ENCODE measurements at places on chromosomes 6 and 20. TPM values are rescaled to one million over a fixed set of nuclear protein-coding genes. Genes with fewer than 3 reads are reported as not detected.

The HMGCLL1 gene
- total RNA-seq = 2.3 TPM

The PPP1R11 gene
- total RNA-seq = 34.3 TPM

The EPHA7 gene
- 0.33 TPM for total RNA-seq

The LY6G6C gene
- total RNA-seq = not detected

The PTCHD4 gene
- total RNA-seq = 0.26 TPM

The CST4 gene
- total RNA-seq = not detected

The RNF144B gene
- 4.0 TPM for total RNA-seq

The PLAGL2 gene
- total RNA-seq = 4.6 TPM

The ENPP1 gene
- 16.2 TPM for total RNA-seq

The CTSA gene
- total RNA-seq = 41.0 TPM

The PHACTR1 gene
- total RNA-seq = 6.0 TPM

The LY86 gene
- 2.3 TPM for total RNA-seq

The LY6G5C gene
- not detected for total RNA-seq

The GPLD1 gene
- 0.66 TPM for total RNA-seq

The TFAP2C gene
- 2.3 TPM for total RNA-seq

The TRIM15 gene
- 0.52 TPM for total RNA-seq

The LEMD2 gene
- total RNA-seq = 32.7 TPM

The ALDH8A1 gene
- 0.26 TPM for total RNA-seq

The PTPRT gene
- 1.0 TPM for total RNA-seq

The BEND3 gene
- 2.1 TPM for total RNA-seq

The COL9A1 gene
- total RNA-seq = 0.26 TPM

The EEF1A2 gene
- 23.1 TPM for total RNA-seq

The GGT7 gene
- 19.2 TPM for total RNA-seq

All from body of pancreas (tissue), 4 donors.